Endothelial cell of umbilical vein (primary cell): ENCODE measurements at places on chromosomes 3 and 15. TPM values are rescaled to one million over a fixed set of nuclear protein-coding genes. Genes with fewer than 3 reads are reported as not detected.

VIPR1 gene
- total RNA-seq = 0.67 and 3.8 TPM in 2 replicates

TMEM45A gene
- 5.4 and 5.6 TPM in 2 replicates for total RNA-seq

ERICH6 gene
- total RNA-seq = not detected in 2 replicates

ASB14 gene
- total RNA-seq = not detected in 2 replicates

MOBP gene
- total RNA-seq = 0.44 and 2.0 TPM in 2 replicates

GHSR gene
- total RNA-seq = not detected in 2 replicates

GRCh38 chr3:118412503-118412902 lies 622.1 kb downstream of the IGSF11 start:
- DNase-seq = no peak

- DNase-seq = no peak
These were observed 11.3 kb downstream of the STAB1 start for GRCh38 chr3:52506266-52506966.

DNA sequence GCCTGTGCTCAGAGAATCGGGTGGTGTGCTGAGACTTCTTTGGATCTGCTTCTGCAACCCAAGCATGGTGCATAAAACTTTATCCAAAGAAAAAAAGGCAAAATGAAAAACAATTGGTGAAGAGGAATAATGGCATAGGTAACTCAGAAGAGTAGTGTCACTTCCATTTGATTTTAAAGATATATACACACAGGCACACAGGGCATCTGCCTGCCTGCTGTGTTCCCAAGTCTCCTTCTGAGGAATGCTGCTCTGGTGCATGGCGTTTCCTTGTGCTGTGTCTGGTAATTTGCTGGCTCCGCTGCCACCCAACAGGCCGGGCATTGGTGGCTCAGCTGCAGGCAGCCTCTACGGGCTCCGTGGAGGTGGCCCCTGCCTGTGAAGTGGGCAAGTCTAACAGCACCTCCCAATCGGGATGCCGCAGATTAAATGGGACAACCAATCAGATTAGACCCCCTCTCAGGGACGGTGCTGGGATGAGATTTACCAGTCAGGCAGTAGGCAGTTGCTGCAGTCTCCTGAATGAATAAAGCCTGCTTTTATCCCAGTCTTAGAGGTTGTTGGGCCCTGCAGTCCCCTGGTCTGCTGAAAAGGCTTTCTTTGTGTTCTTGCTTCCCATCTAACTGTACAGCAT lies 253.7 kb upstream of the RASGRP1 start:
- no peak for DNase-seq

- peak; percentile 46 for DNase-seq
These were observed 4.4 kb downstream of the COX17 start for GRCh38 chr3:119672776-119673175.

GALNT15 gene
- 1.7 and 5.4 TPM in 2 replicates for total RNA-seq

HIGD2B gene
- total RNA-seq = not detected in 2 replicates

GRCh38 chr15:30046430-30046829 lies 36.3 kb upstream of the GOLGA8J start:
- DNase-seq = no peak

DNA sequence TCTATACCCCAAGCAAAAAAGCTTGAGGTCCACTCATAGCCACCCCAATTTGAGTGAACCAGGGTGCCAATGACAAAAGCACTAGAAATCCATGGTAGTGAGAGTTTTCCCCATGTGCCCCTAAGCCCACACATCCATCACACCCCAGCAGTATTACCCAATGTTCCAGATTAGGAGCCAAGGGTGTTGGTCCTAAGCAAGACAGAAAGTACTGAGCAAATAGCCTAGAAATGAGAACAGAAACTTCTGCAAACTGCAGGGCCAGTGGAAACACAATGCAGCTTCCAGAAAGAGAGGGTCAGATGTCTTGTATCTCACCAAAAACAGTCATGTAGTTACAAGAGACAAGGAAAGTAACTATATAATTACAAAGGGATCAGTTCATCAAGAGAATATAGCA lies 10.9 kb upstream of the OXTR start:
- DNase-seq = no peak

RAD18 gene
- 16.7 and 23.8 TPM in 2 replicates for total RNA-seq

- DNase-seq = no peak
These were observed 27.0 kb downstream of the PEAK1 start for GRCh38 chr15:77392762-77393470.

GRCh38 chr3:14542656-14543055 lies 2.5 kb upstream of the GRIP2 start:
- no peak for DNase-seq

GMPS gene
- total RNA-seq = 66.0 and 67.5 TPM in 2 replicates

DNA sequence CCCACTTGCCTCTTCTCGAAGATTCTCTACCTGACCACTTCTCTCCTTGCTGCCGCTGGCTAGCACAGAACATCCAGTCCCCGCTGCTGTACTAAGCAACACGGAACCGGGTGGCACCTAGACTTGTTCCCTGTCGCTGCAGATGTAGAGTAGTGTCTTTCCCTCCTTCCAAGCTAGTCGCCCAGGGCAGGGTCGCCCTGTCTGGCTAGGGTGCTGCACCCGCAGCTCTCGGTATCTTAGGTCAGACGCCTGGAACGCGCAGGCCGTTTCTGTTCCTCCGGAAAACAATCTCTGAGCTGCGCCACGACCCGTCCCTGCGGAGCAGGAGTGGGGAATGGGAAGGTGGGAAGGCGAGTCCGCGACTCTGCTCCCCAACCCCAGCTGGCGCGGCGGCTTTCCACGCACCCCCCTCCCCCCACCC lies 758 bp upstream of the SNX33 start:
- DNase-seq = no peak

BNC1 gene
- total RNA-seq = 2.9 and 3.4 TPM in 2 replicates

GOLGA6A gene
- not detected in 2 replicates for total RNA-seq

DNA sequence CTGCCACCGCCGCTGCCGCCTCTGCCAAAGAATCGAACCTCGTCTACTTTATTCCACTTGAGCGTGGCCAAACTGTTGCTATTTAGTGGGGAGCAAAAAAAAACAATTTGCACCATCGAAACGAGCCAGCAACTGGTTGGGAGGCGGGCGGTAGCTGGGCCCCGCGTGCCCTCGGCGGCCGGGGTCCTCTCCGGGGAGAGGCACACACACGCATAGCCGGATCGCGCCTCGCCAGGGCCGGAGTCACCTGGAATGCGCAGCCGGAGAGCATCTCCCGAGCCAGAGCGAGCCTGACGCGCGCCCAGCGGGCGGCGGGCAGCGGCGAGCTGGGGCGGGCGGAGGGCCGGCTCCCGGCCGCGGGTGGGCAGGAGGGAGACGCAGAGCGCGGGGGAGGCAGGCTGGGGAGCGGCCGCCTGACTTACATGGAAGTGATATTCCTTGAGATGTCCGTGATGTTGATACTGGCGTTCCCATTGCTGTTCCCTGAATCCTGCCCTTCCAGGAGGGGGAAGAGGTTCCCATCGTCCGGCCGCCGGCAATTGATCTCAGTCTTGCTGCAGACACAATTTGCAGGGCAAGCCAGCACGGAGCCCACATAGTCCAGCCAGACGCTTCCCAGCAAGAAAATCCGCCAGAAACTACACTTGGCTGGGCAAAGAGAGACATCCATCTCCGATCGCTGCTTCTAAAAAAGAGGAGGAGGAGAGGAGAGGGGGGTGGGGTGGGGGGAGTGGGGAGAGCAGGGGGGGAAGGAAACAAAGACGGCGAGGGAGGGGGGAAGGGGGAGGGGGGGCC lies 858 bp downstream of the NTRK3 start:
- peak; percentile 19 for DNase-seq

DNA sequence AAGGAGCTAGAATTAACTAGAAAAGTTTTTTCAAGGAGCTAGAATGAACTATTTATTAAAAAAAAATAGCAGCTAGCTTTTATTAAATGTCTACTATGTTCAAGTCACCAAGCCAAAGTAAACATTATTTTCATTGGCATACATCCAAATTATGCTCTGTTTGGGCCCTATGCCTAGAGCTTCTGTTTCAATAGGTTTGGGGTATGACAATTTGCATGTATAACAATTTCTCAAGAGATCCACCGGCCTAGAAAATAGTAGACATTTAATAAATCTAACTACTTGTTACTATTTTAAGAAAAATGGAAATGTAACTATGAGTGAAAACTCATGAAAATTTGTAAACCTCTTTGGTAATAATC lies 8.0 kb downstream of the GABRR3 start:
- DNase-seq = peak; percentile 62

DNA sequence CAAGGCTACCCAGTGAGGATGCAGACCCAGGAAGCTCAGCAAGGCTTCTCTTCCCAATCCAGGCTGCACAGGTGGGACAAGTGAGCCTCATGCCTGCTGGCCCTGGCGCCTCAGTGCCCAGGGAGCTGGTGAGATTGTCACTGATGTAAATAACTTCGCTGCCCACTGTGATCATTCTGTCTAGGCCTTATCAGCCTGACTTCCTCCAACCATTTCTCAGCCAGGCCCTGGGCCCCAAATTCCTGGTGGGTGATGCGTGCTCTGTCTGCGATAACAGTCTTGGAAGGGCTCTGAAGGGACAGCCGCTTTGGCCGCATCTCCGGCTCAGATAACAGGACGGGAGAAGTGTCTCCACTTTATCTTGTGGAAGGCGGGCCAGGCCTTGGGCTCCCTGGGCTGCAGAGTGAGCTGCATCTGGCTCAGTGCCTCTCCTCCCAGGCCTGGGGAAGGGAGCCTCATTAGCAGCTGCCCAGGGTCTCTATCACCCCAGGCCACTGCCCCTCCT lies 2.2 kb upstream of the FBLN2 start:
- DNase-seq = no peak

DNA sequence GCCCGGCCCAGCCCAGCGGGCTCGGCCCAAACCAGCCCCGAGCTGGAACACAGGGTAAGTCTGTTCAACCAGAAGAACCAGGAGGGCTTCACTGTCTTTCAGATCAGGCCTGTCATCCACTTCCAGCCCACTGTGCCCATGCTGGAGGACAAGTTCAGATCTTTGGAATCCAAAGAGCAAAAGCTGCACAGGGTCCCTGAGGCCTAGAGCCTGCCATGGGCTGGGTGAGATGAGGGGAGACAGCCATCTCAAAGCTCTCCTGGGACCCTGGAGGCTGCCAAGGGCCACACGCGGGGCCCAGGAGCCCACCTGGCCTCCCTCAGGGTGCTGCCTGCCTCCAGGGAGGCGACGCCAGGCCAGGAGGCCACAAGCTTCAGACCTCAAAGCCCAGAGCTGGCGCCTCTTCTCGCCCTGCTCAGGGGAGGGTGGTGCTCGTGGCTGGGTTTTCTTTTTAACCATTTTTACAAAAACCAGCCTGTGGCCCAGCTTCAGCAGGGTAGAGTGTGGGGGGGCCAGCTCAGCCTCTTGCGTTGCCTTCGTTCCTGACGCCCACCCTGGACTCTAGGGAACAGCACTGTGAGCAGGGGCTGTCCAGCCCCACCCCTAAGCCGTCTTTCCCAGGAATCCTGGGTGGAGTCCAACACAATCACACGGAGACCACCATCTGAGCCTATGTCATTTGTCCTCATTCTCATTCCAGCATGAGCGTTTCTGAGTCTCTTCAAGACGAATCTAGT lies 107.0 kb downstream of the ETFA start:
- DNase-seq = no peak

- no peak for DNase-seq
These were observed 272.0 kb downstream of the KLF13 start for GRCh38 chr15:31598620-31599019.

SCAANT1 gene
- total RNA-seq = not detected in 2 replicates

NMNAT3 gene
- 0.12 and 0.60 TPM in 2 replicates for total RNA-seq

DNA sequence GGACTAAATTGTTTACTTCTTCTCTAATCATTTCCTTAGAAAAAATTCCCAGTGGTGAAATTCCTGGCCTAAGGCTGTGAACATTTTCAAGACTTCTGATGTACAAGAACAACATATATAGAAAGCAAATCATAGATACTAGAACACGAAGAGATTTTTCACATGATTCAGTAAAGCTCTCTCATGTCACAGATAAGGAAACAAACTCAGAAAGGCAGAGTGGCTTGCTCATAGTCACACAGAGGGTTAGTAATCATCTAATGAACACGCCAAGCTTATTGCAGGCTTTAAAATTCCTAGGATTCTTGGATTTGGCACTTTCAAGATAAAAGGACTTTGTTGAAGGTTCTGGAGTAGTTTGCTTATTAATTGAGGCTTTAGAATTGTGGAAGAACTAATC lies 26.2 kb downstream of the CRTAP start:
- no peak for DNase-seq

DNA sequence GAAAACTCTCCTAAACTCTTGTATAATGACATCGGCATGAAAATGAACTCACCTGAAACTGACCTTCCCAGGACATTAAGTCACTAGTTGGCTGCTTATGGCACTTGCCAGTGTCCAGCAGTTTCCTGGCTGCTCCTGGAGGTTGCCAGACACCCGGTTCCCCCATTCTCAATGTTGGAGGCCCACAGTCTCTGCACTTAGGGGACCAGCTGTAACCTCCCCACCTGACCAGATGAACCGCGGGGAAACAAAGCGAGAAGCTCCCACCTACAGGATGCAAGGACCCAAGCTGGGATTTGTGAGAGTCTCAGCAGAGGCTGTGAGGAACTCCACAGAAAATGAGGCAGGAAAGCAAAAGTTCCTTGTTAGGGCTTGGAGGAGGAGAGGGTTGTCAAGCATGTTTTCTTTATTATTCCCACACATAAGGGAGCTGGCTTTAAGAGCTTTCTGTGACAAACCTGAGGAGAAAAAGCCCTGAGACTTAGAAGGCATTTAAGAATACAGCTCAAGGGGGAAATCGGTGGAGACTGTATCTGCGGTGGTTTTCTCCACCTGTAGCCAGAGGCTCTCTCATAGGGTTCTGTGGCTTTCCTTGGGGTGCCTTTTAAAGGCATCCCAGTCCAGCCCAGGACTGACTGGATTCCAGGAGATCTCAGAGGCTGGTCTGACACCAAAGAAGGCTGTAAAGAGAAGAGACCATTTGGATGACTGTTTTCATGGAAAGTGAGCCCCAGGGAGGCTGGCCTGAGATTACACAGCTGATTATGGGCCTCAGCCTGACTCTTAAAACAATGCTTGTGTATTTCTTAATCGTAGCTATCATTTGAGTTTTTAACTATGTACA lies 4.6 kb downstream of the TPM1 start:
- peak; percentile 40 for DNase-seq

GRCh38 chr3:38493031-38493430 lies 3.1 kb upstream of the EXOG start:
- DNase-seq = peak; percentile 18

DNA sequence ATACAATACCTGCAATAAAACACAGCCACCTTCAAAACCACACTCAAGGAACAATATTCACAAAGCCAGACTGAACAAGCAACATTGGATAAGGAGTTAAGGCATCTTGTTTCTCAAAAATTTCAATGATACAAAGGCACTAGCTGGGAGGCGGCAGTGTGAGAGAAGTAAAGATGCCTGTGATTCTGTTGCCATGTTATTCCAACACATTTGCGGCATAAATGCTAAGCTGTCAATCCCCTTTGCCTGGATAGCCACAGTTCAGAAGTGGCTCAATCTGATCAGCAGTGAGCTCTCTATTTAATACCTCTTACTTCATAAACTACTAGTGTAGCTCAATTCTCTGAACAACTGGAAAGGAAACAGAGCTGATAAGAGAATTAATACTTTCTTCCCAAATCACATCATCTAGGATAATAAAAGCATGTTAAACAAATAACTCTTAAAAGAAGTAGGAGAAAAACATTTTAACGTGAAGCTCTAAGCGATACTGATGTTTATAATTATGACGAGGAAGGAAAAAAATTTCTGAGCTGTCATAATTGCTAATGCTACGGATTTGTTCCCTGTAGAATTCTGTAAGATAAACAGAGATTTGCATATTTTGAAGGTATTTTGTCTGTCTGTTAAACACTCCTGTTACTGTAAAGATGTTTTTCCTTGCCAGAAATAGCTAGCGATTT lies 358.4 kb downstream of the FOXP1 start:
- DNase-seq = peak; percentile 61

- no peak for DNase-seq
These were observed 54.7 kb upstream of the SCAANT1 start for GRCh38 chr3:63966871-63967270.
